ENCODE measurements at places on chromosomes 1 and 21.

DNA sequence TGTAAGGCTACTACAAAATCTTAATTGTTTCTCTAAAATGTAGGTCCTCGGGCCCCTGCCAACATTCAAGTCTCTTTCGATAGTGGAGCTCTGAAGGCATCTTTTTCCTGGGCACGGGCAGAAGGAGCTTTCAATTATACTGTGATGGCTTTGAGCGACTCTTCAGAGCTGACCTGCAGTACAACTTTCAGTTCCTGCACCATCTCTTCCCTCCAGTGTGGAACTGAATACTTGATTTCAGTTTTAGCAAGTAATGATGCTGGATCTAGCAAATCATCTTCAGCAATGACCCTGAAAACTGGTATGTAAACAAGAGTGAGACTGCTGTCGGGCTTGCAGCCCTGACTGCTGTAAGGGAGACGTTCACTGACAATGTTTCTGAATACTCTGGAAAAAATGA, 9.6 kb downstream of the FNDC7 start:
- no peak for DNase-seq

- peak; percentile 82 for DNase-seq
Observed at GRCh38 chr1:7669559-7670311, 101.4 kb upstream of the VAMP3 start.

DNA sequence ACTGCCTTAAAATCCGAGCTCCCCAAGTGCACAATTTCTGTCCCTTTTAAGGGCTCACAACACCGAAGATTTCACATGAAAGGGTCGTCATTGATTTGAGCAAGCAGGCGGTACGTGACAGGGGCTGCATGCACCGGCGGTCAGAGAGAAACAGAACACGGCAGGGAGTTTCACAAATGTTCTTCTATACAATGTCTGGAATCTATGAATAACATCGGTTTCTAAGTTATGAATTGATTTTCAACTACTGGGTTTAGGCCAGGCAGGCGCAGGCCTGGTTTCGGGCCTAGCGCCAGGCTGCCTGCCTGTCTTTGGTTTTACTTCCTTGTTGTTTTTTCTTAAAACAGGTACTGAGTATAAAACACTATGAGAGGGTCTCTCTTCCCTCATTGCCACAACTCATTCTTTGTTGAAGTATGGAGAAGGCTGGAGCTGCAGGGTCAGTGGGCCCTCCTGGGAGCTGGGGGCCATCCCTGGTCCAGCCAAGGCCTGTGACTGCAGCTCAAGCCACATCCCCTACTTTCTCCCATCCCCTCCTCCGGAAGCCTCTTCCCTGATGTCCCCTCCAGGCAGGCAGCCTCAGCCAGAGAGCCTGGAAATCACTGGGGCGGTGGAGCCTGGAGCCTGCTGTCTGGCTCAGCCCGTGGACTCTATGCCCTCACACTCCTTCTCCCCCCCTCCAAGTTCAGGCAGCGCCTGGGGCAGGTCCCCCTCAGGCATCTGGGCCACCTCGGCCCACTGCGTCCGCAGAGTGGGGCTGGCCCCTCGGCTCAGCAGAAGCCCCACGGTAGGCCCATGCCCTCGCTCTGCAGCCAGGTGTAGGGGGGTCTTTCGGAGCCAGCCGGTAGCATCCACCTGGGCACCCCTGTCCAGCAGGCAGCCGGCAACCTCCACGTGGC, 2.4 kb downstream of the ANKRD65 start:
- peak; percentile 65 for DNase-seq

GRCh38 chr1:22247527-22248245, 104.8 kb upstream of the WNT4 start:
- DNase-seq: no peak

- DNase-seq: no peak
Observed at GRCh38 chr1:111963985-111964738, 25.3 kb downstream of the KCND3 start.

- DNase-seq: no peak
Observed at GRCh38 chr1:10914056-10914455, 98.4 kb upstream of the TARDBP start.

DNA sequence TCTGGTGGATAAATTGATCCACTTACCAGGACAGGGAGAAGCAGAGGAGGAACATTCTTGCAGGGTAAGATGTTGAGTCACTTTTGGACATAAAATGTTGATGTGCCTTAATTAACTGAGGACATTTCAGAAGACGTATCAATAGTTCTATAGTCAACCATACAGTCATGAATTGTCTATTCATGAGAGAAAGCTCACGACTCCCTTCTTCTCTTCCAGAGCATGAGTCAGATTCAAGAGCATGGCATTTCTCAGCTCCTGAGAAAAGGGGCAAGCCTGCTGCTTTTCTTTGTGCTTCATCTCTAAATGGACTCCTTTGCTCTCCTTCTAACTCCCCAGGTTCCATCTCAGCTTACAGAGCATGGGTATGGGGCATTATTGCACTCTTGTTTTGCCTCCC, 55.7 kb downstream of the ADGRL4 start:
- no peak for DNase-seq

GRCh38 chr21:31846690-31847089, 26.1 kb upstream of the HUNK start:
- DNase-seq: no peak

GRCh38 chr1:202623075-202623474, 87.2 kb downstream of the SYT2 start:
- DNase-seq: peak; percentile 85

GRCh38 chr21:33051925-33052324, 18.0 kb upstream of the OLIG1 start:
- no peak for DNase-seq

DNA sequence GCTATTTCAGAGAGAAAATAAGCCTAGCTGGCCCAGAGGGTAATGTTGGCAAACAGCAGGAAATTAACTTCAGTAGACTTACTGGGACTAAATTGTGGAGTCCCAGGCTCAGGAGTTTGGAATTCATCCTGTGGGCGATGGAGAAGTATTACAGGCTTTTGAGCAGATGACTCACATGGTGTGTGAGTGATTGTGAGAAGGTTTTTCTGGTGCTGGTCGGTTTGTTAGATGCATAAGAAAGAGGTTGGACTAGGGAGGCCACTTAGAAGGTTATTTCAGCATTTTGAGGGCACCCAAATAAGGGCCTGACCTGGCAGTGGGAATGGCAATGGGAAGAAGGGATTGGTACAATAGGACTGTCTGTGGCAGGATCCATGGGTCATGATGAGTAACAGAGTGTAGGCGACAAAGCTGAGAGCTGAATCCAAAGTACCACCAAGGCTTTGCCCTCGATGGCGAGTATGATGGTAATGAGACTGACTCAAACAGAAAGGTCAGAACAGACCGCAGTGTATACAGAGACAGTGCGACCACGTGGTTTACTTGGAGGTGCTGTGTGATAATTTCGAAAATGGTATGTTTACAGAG, 69.2 kb upstream of the KIF26B start:
- peak; percentile 80 for DNase-seq

DNA sequence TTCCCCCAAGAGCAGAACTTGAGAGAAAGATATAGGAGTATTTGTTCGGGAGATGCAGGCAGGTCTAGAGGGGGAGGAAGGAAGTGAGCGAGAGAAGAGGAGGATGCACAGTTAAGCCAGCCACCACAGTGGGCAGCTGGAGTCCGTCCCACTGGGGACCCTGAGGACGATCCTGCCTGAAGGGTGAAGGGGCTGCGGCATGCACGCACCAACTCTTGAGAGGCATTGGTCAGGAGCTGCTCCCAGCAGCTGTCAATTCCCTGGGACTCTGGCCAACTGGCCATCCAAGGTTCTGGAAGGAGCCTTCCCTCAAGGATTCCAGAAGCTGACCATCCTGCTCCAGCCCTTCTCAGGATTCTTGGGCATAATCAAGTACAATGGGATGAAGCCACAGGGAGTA, 246.9 kb downstream of the MATN1 start:
- DNase-seq: no peak

GRCh38 chr1:148307583-148308185, 155.6 kb upstream of the NBPF11 start:
- no peak for DNase-seq

DNA sequence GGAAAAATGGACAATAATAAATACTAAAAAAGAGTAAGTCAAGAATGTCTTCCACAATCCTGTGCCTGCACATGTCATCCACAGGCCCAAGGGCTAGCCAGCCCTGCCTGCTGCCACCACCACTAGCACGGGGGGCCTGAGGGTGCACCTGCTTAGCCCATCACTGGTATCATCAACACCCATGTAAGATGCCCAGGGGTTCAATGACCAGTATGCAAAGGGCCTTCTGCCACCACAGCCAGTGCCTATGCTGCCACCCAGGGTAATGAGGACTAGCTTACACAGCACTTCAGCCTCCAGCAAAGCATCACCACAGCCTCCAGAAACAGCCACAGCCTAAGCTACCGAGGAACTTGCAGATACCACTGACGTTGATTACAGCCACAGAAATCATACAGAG, 46.3 kb downstream of the POFUT2 start:
- DNase-seq: no peak

- peak; percentile 81 for DNase-seq
Observed at GRCh38 chr21:41170442-41170841, 2.5 kb downstream of the BACE2 start.

- DNase-seq: peak; percentile 71
Observed at GRCh38 chr1:16617114-16617631, 3.8 kb upstream of the NBPF1 start.

DNA sequence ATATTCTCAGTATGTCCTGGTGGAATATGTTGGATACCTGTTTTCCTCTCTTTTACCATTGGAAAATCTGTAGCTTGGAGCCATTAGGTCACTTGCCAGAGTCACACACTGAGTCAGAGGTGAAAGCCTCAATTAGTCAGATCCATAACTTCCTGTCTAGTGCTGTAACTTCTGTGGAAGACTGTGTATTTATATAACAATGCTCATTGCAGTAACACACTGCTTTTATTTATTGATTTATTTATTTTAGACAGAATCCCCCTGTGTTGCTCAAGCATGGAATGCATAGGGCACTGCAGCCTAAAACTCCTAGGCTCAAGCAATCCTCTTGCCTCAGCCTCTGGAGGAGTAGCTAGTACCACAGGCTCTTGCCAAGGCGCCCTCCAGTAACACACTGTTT, 1.3 kb upstream of the DOCK7 start:
- DNase-seq: no peak

DNA sequence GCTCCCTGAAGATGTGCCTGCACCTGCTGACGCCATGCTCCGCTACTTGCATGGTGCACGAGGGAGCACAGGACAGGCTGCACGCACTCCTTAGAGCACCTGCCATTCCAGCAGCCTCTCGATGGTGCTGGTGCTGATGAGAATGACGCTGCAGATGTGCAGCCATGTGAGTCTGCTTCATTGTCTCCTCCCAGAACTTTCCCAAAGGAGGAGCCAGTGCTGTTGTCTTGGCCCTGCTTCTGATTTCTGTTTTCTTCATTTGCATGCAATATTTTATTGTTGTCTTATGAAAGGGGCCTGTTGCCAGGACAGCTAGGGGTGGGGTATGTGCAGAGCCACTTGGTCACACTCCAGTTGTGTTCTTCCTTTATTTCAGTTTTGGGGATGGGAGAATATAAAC, 70.1 kb downstream of the PCBP3 start:
- no peak for DNase-seq

DNA sequence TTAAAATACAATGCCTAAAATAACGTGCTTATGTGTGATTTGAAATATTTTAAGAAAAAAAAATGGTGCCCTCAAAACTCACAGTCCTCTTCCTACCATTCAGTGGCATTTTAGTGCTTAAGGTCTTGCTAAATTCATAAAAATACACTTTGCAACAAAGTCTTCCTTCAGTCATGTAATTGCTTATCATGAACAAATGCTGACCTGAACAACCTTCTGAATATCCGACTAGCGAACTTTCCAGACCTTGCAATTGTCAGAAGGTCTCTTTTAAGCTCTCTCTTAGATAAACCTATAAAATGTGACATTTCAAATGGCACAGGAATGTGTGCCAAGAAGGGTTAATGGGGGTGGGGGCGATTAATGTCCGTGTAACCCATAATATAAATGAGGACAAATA, 858 bp downstream of the BRINP3 start:
- DNase-seq: no peak

DNA sequence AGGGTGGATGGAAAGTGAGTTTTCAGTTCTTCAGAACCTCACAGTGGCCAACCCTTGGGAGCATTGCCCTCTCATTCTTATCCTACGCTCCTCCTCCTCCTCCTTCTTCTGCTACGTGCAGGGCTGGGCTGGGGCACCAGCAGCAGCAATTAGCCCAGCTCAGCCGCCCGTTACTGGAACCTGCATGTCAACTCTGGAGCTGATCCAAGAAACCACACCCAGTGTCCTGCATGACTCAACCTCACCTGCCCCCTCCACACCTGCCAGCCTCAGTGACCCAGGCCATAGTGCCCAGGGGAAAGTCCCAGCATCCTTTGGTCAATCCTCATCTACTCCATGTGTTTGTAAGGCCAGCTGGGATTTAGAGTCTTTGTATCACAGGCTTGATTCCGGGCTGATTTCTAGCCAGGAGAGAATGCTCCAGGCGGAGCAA, 12.6 kb downstream of the ELF3 start:
- DNase-seq: peak; percentile 87

GRCh38 chr1:220389634-220390033, 117.4 kb upstream of the RAB3GAP2 start:
- no peak for DNase-seq

DNA sequence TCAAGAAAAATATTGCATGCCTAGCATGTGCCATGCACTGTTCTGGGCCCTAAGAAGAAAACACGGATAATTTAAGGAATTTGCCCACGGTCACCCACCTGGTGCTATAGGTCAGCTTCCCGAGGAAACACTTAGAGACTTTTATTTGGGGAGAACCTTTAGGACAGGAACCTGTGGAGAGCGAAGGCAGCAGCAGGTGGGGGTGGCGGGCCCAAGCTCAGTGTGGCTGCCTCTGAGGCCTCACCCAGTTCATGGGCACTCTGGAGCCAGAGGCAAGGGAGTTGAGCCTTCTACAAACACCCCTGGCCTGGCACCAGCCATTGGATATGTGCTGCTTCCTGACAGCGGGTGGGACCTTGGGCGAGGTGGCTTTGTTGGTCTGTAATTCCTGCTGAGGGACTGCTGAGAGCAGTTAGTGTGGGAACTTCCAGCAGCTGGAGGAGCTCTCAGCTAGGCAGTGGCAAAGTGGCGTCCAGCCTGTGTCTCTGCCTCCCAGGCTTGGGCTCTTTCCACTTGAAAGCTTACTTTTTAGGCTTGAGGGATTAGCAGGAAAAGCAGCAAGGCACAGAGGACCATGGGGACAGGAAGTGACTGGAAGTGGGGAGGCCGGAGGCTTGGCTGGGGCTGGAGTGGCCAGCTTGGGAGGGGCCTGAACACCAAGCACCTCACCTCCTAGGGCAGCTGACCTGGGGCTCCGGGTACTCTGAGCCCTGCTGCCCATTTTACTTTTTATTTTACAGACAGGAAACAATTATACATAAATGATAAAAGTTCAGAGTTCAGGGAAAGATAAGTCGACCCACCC, 19.1 kb downstream of the MRPL37 start:
- no peak for DNase-seq

GRCh38 chr21:32383812-32384211, 9.0 kb downstream of the URB1 start:
- no peak for DNase-seq

- DNase-seq: no peak
Observed at GRCh38 chr1:159067699-159068621, 8.6 kb downstream of the AIM2 start.

GRCh38 chr1:149962039-149962647, 25.5 kb upstream of the MTMR11 start:
- DNase-seq: peak; percentile 76

- peak; percentile 77 for DNase-seq
Observed at GRCh38 chr21:33682992-33683627, 40.8 kb downstream of the ITSN1 start.

Data from islet precursor cell (in vitro differentiated cells).